ENCODE measurements at places on chromosomes 1 and 21.

GRCh38 chr1:227796359-227796915 lies 19.0 kb upstream of the PRSS38 start:
- DNase-seq = no peak

GRCh38 chr1:179061360-179062282 lies 20.2 kb upstream of the TOR3A start:
- no peak for DNase-seq

GRCh38 chr1:97489834-97490233 lies 431.0 kb downstream of the DPYD start:
- no peak for DNase-seq

- DNase-seq = peak; percentile 54
Observed at GRCh38 chr1:59570524-59570923, 244.2 kb upstream of the HOOK1 start.

DNA sequence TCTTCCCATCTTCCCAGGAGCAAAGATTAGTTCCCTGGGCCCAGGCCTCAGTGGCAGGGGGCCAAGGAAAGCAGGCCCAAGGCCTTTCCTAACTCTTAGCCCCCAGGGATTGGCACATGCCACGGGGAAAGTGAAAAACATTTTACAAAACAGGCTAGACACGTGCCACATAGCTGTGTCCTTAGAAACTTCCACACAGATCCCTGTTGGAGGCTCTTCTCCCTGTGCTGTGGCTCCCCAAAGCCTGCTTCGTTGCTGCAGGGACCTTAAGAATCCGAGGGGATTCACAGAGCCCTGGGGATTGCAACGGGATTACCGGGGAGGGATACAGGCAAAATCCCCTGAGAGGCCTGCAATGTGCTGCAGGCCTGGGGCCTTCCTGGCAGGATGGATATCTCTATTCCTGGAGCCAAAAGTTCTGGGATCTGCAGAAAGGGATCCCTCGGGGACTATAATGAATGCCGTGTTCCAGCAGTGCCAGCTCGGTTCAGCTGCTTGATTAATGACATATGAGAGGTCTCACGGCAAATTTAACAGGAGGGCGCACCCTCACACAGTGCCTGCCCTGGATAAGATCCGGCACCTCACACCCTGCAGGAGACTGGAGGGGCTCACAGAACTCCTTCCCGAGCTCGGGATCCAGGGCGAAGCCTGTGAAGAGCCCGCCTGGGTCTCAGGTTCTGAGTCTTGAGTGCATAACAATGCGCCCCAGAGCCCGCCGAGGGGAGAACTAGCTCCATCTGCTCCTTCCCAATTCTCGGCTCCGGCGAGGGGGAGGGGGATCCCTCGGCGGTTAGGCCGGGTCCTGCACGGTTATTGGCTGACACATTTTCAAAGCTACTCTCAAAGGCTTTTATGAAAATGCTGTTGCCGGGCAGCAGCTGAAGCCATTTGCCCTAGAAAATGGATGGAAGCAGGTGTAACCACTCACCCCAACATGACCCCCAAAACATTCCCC lies 15.3 kb upstream of the RGS8 start:
- no peak for DNase-seq

DNA sequence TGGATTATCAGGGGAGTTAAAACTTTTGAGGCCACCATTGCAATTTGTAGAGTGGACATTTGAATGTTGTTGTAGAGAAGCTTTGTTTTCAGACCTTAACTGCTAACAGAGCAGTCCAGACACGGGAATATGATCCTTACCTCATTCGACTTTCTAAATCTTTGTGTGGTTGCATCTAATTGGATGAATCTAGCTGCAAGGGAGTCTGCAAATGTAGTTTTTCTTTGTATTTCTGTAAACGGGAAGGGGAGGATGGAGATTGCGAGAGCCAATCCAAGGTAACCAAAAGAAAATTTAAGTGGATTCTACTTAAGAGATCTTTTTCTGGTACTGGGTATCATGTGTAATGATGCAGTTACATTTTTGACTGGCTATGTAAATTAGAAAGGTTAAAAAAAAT lies 110.2 kb downstream of the FMN2 start:
- no peak for DNase-seq

DNA sequence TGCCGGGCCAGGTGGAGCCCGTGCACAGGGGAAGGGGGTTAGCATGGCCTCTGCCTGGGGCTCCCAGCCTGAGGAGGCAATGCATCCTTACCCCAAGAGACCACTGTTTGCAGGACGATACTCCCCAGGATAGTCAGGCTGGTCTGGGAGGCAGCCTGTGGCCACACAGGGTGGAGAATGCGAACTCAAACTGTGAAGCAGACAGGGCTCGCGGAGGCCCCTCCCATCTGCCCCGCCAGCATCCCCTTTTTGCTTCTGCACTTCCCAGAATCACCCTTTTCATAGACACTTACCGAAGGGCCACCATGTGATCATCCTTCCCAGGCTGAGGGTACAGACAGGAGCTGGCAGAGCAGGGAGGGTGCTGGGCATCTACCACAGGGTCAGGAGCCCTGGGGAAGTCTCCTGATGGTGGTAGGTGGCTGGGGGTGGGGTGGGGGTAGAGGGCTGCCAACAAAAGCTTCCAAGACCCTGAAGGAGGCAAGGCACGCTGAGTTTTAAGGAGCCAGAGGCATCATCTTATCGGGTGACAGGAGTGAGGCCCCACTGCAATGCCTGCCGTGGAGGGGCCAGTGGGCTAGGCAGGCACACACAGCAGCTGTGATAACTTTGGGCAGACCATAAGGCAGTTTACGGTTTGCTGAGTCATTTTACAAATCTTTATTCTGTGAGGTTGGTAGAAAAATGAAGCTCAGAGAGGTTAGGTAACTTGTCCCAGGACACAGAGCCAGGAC lies 31.3 kb upstream of the BTG2 start:
- DNase-seq = peak; percentile 57

- DNase-seq = no peak
Observed at GRCh38 chr1:84253891-84254290, 47.6 kb upstream of the SAMD13 start.

DNA sequence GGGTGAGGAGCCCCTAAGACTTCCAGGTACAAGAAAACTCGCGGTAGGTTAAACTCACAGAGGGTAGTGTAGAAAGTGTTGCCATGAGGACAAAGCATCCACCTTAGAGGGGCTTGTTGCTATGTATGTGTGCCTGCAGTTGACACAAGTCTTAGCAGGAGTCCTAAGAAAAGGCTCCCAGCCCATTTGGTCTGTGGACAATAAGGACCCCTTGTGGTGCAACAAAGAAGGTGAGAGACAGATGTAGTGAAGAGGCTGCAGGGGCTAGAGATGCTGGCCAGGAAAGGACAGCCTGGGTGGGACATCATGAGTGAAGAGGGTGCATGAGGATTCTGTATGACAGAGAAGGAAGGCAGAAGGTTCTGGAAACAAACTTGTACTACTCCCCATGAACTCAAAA lies 36.3 kb upstream of the IL10 start:
- DNase-seq = peak; percentile 60

- no peak for DNase-seq
Observed at GRCh38 chr1:54885237-54885679, 1.7 kb downstream of the DHCR24 start.

DNA sequence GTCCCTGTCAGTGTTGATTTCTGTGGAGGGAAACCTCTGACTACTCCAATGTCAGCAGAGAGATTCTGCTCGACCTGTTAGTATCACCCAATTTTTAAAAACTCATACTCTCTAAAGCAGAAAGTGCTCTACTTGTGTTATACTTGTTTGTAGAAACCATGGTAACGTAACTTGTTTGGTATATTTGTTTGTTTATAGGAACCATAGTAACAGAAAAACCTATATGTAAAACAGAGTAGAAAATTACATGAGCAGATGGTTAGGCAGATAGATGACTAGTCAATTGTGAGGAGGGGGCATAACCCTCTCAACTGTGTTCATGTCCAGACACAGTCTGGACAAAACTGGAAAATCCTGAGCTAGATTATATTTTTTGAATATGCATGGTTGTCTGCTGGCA lies 6.7 kb downstream of the TRIM45 start:
- DNase-seq = no peak
